ENCODE measurements at places on chromosomes 3 and 15.

- DNase-seq = no peak
Measured at GRCh38 chr15:66654361-66654738, 47.7 kb upstream of the SMAD6 start.

DNA sequence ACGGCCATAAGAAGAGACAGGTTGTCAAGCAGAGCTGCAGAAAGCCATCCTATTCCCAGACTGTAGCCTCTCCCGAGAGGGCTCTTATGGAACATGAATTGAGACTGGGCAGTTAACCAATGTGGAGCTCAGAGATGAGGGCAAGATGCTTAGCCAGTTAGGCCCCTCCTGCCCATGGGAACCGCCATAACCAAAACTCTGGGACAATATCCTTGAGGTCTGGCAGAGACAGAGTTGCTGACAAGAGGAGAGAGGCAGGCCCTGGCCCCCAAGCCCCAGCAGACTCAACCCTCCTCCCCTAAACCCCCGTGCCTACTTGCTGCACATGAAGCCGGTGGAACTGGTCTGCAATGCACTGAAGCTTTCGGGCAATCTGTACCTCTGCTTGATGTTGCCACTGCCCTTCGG, 4.8 kb downstream of the BMF start:
- DNase-seq = no peak

- DNase-seq = no peak
Measured at GRCh38 chr3:17579289-17580031, 163.0 kb downstream of the TBC1D5 start.

DNA sequence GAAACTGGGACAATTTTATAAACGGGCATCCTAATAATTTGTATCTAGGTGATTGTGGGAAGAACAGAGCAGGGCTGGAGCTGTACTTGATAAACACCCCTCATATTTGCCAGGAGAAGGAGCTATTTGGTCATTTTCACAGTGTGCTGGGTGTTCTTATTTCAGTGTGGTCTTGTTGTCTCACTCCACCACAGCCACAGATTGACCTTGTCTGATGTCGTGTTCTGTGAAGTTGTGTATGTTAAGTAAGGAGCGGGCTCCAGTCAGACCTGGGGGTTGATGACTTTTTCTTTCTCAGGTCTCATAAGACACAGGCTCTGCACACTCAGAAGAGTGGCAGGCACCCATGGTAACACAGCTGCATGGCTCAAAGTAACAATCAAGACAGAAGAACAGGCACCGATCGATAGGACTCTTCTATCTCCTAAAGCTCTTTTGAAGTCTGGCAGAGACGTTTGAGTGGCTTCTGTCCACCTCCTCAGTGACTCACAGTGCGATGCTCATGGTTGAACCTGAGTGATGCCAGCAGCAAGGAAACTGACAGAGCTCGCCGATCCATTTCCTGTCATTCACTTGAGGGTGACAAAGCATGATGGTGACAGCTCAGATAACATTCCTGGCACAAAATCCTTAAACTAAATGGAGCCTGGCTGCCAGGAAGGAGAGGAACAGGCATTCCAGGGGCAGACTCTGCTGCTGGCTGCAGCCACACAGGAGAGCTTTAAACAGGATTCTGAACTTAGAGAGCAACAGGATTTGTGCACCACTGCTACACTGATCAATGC, 20.8 kb downstream of the DPH3 start:
- DNase-seq = no peak

- DNase-seq = no peak
Measured at GRCh38 chr3:127152684-127153505, 40.0 kb upstream of the PRR23E start.

GRCh38 chr15:98062869-98063268, 102.4 kb downstream of the ARRDC4 start:
- DNase-seq = no peak

GRCh38 chr3:46575577-46576222, 9.6 kb upstream of the LRRC2 start:
- no peak for DNase-seq

GRCh38 chr15:27592036-27592760, 506.9 kb downstream of the OCA2 start:
- no peak for DNase-seq

All from CD14-positive monocyte (primary cell).